Activated CD8-positive, alpha-beta T cell treated with anti-CD3 and anti-CD28 coated beads, Interleukin-2, amount 10 ng/mL, durations not matched to agents 7 days and 5 days (primary cell): ENCODE measurements at places on chromosomes 6 and 20. TPM values are rescaled to one million over a fixed set of nuclear protein-coding genes. Genes with fewer than 3 reads are reported as not detected.

VIP gene
- not detected for total RNA-seq

PBOV1 gene
- not detected for total RNA-seq

ANGPT4 gene
- not detected for total RNA-seq

DNA sequence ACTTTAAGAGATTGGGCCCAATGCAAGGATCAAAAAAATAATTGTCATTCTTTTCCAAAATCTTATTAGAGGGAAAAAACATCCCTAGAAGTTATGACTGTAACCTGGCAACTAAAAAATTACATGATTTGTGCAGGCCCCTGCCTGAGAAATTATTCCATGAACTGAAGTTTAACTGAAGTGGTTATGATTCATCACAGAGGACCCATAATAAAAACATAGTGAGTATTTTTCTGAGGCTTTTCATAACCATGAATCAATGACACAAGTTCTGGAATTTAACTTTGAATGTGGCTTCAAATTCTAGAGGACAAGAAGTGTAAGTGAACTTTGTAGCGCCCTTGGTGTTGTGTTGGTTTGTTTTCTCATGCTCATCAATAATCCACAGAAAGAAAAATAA is 31.1 kb upstream of the CARMIL1 start:
- no peak for DNase-seq
- peaks cover 9% of the 10 kb centered on the region for H3K27me3 ChIP-seq
- H3K36me3 ChIP-seq, result no peaks in the 10 kb centered on the region
- no peak overlapping the region for H3K27ac ChIP-seq
- no peak overlapping the region for H3K4me3 ChIP-seq
- peaks cover 6% of the 10 kb centered on the region for H3K4me1 ChIP-seq

- no peaks in the 10 kb centered on the region for H3K4me1 ChIP-seq
- H3K4me3 ChIP-seq, result no peak overlapping the region
- no peaks in the 10 kb centered on the region for H3K36me3 ChIP-seq
- no peak overlapping the region for H3K27ac ChIP-seq
- peak; percentile 34 for DNase-seq
- peaks cover 14% of the 10 kb centered on the region for H3K27me3 ChIP-seq
Observed at GRCh38 chr20:208942-209566, 18.0 kb upstream of the DEFB129 start.

- H3K36me3 ChIP-seq, result no peaks in the 10 kb centered on the region
- no peak for DNase-seq
- peaks cover 2% of the 10 kb centered on the region for H3K27me3 ChIP-seq
- no peaks in the 10 kb centered on the region for H3K4me1 ChIP-seq
- H3K4me3 ChIP-seq, result no peak overlapping the region
Observed at GRCh38 chr20:35583636-35584560, 31.7 kb upstream of the SPAG4 start.

GRCh38 chr6:4145083-4145482 is 9.7 kb upstream of the ECI2 start:
- DNase-seq, result no peak
- H3K4me3 ChIP-seq, result no peak overlapping the region
- peaks cover 16% of the 10 kb centered on the region for H3K27me3 ChIP-seq
- H3K27ac ChIP-seq, result no peak overlapping the region
- H3K36me3 ChIP-seq, result no peaks in the 10 kb centered on the region

- no peak overlapping the region for H3K27ac ChIP-seq
- DNase-seq, result no peak
- H3K4me3 ChIP-seq, result no peak overlapping the region
Observed at GRCh38 chr6:68158256-68158655, 476.8 kb upstream of the ADGRB3 start.

DNA sequence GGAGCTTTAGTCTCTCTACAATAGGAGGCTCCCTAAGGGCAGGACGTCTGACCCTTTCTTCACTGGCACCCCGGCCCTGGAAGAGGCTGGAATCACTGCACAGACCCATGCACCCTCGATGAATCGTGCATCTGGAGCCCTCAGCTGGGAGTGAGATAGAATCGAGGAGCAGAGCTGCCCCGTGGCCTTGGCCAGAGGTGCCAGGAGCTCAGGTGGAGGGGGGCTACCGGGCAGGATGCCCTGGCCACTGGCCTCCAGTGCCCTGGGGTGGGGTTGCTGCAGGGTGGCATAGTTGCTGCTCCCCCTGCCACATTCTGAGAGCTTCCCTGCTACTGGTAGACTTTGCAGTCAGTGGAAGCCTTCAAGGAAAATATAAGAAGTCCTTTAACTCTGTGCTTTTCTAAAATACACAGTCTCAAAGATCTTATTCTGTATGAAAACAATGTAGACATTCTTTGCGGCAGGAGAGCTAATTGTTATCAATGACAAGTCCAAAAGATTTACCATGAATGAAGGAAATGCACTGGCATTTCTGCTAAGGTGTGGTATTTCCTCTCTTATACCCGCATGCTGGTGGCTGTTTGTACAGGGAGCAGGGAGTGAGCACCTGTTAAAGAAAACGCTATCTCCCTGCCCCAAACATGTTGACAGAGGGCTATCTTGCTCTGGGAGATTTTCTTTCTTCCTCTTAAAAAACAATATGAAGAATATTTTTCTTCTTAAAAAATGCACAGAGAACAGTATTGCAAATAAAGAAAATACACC is 122.8 kb downstream of the C6orf118 start:
- no peak for DNase-seq
- H3K4me1 ChIP-seq, result no peaks in the 10 kb centered on the region
- no peaks in the 10 kb centered on the region for H3K36me3 ChIP-seq
- no peak overlapping the region for H3K27ac ChIP-seq
- H3K4me3 ChIP-seq, result no peak overlapping the region
- H3K27me3 ChIP-seq, result no peaks in the 10 kb centered on the region

- H3K36me3 ChIP-seq, result peaks cover 85% of the 10 kb centered on the region
- no peak for DNase-seq
- peak overlapping the region; percentile 71 for H3K27ac ChIP-seq
- no peak overlapping the region for H3K4me3 ChIP-seq
Observed at GRCh38 chr20:62131560-62132320, 9.5 kb downstream of the LSM14B start.

DNA sequence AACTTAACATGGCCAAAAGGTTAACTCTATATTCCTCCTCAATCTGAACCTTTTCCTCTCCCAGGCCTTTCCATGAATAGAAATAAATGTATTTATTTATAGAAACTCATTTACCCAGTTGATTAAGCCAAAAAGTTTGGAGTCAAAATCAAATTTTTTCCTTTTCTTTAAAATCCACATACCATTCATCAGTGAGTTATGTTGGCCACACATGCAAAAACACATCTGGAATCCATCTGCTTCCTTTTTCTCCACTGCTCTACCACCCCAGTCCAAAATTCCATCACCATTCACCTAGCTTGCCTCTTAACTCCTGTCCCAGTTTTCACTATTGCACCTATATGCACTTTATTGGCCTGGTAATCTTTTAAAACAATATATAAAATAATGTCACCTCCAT is 62.4 kb upstream of the TMEM200A start:
- H3K27me3 ChIP-seq, result peaks cover 6% of the 10 kb centered on the region
- no peak for DNase-seq
- peaks cover 2% of the 10 kb centered on the region for H3K36me3 ChIP-seq
- H3K4me3 ChIP-seq, result no peak overlapping the region
- peaks cover 3% of the 10 kb centered on the region for H3K4me1 ChIP-seq
- no peak overlapping the region for H3K27ac ChIP-seq

DNA sequence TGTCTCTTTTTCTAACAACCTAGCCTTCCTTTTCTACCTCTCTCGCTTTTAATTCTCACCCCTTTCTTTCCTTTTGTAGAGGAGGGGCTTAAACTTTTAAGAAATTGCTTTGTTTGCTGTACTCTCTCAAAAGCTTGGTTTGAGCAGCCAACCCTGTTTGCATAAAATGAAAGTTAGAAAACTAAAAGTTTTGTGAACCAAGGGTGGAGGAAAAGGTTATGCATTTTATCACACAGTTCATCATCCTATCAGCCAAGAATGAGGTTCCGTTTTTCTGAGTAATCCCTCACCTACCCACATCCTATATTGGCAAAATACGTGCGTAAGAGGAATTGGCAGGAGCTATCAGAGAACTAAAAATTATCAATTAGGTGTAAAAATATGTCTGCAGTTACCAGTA is 42.8 kb upstream of the LOC128125822 start:
- peaks cover 40% of the 10 kb centered on the region for H3K4me1 ChIP-seq
- peak overlapping the region; percentile 97 for H3K27ac ChIP-seq
- peaks cover 8% of the 10 kb centered on the region for H3K36me3 ChIP-seq
- H3K27me3 ChIP-seq, result no peaks in the 10 kb centered on the region
- H3K4me3 ChIP-seq, result peak overlapping the region; percentile 67
- DNase-seq, result peak; percentile 39

DNA sequence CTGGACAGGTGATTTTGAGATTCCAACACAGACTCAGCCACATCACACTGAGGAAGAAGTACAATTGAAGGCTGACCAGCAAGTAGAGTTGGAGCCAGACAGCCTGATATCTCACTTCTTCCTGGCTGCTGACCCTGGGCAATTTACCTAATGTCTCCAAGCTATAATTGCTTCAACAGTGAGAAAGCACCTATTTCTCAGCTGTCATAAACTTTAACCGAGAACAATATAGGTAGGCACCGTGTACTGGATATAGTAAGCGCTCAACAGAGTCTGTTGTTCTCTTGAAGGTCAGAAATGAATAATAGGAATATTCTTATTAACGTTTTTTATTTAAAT is 28.3 kb downstream of the STX7 start:
- H3K27ac ChIP-seq, result no peak overlapping the region
- H3K27me3 ChIP-seq, result no peaks in the 10 kb centered on the region
- H3K4me1 ChIP-seq, result peaks cover 3% of the 10 kb centered on the region
- no peak overlapping the region for H3K4me3 ChIP-seq
- no peak for DNase-seq
- no peaks in the 10 kb centered on the region for H3K36me3 ChIP-seq
